ENCODE measurements at places on chromosomes 1 and 21. TPM values are rescaled to one million over a fixed set of nuclear protein-coding genes. Genes with fewer than 3 reads are reported as not detected.

DNA sequence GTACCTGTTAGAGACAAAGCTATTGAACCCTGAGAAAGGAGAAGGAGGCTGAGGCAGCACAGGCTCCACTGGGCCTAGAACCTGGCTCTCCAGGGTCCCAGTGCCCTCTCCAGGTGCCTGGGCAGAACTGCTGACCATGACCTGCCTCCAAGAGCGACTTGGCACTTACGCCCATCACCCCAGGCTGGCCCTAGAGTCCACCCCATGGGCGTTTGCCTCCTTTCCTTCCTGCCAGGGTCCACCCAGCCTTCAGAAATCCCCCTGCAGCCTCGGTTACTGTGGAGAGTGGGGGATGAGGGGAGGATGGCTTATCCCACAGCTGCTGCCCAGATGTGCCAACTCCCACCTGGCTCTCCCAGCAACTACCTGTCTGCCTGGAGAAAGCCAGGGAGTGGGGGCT is 14.7 kb upstream of the C1QA start:
- no peak for DNase-seq

GRCh38 chr1:98388441-98388840 is 273.1 kb upstream of the SNX7 start:
- peak; percentile 86 for DNase-seq

DNA sequence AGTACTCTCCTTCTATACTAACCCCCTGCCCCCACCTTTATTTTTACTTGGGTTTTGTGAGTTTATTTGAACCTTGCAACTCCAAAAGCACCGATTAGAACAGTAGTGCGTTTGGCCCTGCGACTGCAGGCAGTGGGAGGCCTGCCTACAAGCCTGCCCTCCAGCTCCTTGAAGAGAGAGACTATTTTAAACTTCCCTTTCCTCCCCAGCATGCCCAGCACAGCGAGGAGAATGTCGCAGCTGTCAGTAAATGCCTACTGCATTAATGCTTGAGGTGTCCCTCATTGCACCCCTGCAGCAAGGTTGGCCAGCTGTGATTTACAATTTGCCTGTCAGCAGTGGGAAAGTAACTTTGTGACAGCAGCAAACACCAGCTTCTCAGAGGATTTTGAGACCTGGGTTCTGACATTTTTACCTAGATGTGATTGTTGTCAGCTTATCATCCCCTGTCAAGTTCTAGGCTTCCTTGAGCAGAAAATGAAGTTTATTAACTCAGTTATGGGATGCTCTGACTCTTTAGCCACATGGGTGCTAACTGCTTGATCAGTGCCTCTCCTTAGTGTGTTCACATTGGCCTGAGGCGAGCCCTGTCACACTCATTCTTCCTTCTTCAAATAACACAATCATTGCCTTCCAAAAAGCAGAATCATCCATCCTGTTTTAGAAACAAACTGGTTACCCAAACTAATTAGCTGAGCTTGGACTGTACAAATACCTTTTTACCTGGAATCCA is 170.6 kb downstream of the PDE4B start:
- DNase-seq: no peak

- DNase-seq: no peak
These were observed 61.6 kb downstream of the ZBTB18 start for GRCh38 chr1:244112636-244113035.

DNA sequence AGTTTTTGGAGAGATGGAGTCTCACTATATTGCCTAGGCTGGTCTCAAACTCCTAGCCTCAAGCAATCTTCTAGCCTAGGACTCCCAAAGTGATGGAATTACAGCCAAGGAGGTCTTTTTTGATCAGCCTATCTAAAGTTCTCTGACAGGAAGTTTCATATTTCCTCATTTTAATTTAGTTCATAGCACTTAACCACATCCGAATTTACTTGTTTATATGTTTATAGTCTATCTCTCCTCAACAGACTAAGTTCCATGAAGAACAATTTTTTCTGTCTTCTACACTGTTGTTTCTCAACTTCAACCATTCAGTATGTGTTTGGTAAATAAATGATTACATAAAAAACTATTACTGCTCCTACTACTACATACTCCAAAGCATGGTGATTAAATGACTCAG is 47.9 kb downstream of the GON4L start:
- no peak for DNase-seq

The GJC2 gene
- 0.97 TPM for total RNA-seq

Measured in A673 (cell line).